ENCODE measurements at places on chromosomes 5 and 9. TPM values are rescaled to one million over a fixed set of nuclear protein-coding genes. Genes with fewer than 3 reads are reported as not detected.
A peak's percentile ranks its signal among the peaks of the same experiment; 100 is the strongest.

DNA sequence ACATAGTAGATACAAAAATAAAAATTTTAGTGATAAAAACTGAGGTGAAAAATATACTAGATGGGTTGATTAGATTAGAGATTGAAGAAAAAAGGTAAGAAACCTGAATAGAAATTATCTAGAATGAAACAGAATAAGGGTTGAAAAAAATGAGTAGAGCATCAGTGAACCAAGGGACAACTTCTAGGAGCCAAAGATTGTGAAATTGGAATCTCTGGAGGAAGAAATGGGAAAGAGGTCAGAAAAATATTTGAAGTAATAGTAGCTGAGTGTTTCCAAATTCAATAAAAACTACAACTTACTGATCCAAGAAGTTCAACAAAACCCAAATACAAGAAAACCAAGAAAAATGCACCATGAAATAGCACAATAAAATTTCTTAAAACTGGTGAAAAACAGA is 116.6 kb upstream of the STARD4 start:
- DNase-seq: no peak

GRXCR2 gene
- total RNA-seq: not detected

DNA sequence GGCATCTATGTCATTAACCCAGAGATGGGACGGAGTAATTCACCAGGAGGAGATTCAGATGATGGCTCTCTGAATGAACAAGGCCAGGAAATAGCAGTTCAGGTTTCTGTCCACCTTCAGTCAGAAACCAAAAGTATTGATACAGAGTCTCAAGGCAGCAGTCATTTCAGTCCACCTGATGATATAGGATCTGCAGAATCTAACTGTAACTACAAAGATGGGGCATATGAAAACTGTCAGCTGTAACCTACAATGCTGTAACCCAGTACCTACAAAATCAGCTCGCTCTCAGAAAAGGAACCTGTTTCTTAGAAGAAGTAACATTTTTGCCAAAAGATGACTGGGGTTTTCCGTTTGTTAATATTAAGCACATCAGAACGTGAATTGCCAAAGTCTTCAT is 14.7 kb downstream of the MFAP3 start:
- no peak for DNase-seq

DNA sequence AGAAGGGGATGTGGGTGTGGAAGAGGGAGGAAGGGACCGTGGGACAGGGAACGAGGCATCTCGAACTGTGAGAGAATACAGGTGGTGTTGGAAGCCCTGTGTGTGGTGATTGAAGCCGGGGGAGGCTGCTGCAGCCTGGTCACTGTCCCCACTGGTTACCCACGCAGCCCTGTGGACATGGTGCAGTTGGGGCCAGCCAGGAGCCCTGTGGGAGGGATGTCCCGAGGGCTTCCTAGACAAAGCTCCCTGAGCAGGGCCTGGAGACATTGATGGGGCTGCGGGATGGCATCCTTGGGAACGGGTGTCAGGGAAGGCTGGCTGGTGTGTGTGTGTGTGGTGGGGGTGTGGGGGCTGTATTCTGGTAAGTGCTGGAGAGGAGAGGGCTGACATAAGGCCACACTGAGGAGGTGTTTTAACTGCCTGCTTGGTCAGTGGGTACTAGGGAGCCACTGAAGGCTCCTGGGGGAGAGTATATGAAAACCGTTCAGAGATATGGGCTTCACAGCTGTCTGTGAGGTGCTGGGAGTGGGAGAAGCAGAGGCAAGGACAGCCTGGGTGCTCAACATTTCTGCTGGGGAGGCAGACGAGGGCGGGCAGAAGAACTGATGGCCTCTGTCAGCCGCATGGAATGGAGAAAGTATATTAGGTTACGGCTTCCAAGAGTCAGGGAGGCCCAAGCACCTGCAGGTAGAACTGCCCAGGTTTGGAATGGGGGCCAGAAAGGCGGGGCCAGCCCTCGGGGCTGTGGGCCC is 20.0 kb downstream of the WNK2 start:
- no peak for DNase-seq

DNA sequence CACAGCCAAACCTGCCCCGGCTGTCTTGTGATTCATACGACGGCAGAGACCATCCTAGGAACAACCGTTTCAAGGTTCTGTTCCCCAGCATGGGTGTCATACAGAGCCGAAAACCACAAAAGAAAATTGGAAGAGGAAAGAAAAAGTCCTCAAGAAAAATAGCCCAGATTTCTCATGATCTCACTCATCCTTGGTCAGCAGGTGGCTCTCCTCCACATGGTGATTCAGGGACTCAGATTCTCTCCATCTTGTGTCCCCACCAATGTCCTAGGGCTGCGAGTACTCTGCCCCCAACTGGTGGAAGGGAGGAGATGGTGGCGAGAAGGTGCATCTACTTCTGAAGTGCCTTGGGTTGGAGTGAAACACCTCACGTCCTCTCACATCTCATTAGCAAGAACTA is 25.6 kb downstream of the PDZD2 start:
- peak; percentile 27 for DNase-seq

DNA sequence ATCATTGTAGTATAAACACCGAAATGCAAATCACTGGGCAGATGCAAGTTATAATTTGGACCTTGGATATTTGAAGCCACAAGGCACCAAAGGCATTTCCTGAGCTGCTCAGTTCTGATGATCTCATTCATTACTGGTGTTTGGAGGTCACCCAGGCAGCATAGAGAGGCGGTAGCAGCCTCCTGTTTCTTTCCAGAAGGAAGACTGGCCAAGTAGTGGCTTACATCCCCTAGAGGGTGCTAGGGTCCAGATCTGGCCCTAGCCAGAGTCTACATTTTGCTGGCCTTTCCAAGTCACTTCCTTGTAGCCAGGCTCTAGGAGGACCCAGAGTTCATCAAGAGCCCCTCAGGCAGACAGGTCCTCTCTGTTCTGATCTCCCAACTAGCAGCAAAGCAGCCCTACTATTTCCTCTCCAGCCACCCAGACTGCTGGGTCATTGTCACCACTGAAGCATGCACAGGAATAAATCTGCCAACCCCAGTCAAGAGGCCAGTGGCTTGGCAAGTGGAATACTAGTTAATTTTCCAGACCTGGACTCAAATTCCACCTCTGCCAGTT is 33.4 kb upstream of the TTC1 start:
- peak; percentile 98 for DNase-seq

GRCh38 chr5:58505502-58505901 is 14.3 kb downstream of the GAPT start:
- no peak for DNase-seq

PFN3 gene
- not detected for total RNA-seq

- no peak for DNase-seq
Measured at GRCh38 chr5:160437271-160437670, 15.6 kb downstream of the PTTG1 start.

- no peak for DNase-seq
Measured at GRCh38 chr5:84016085-84016484, 295.4 kb upstream of the HAPLN1 start.

PCDHGA6 gene
- total RNA-seq: 1.9 TPM

DNA sequence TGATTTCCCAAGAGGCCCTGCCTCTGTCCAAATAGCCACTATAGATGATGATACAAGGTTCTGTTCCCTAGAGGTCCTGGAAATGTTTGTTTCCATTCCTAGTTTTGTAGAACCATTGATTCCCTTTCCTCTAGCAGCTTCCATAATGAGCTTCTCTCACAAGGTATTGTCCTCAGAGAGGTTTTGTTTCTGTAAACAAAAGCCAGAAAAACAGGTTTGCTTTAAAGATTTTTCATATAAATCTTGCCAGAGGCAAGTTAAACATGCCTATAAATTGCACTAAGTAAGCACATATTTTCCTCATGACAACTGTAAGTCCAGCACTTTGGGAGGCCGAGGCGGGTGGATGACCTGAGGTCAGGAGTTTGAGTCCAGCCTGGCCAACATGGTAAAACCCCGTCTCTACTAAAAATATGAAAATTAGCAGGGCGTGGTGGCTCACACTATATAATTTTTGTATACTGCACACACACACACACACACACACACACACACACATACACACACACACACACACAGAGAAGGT is 1787.7 kb downstream of the EFNA5 start:
- no peak for DNase-seq

- no peak for DNase-seq
Measured at GRCh38 chr5:143128412-143129071, 274.9 kb downstream of the NR3C1 start.

GRCh38 chr9:99103901-99104458 is 933 bp upstream of the TGFBR1 start:
- DNase-seq: no peak

DNA sequence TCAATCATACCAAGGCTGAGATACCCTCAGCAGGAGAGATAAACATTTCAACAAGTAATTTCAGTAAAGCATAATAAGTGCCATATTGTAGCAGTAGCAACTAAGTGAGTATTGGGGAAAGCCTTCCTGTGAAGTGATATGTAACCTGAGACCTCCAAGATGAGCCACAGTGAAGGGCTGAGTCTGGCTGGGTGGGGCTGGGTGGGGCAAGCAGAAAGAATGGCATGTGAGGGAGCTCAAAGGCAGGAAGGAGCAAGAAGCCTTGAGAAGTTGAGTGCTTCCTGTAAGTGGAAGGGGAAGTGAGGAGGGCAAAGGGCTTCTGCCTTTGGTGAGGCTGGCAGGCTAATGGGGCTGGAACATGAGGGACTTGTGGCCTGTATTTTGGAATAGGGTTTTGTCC is 19.7 kb upstream of the ASTN2 start:
- no peak for DNase-seq

GRCh38 chr9:8917956-8918739 is 1118.6 kb upstream of the DMAC1 start:
- DNase-seq: no peak

GRCh38 chr5:2797160-2797559 is 45.7 kb upstream of the IRX2 start:
- DNase-seq: no peak

GRCh38 chr9:128099932-128100491 is 27.5 kb downstream of the PTGES2 start:
- DNase-seq: peak; percentile 74

- DNase-seq: no peak
Measured at GRCh38 chr9:22169243-22169642, 160.1 kb upstream of the CDKN2B start.

GRCh38 chr9:4079906-4080305 is 220.0 kb downstream of the GLIS3 start:
- DNase-seq: no peak

GRCh38 chr9:5326893-5327548 is 12.7 kb downstream of the RLN1 start:
- no peak for DNase-seq

F2RL2 gene
- total RNA-seq: 0.59 TPM

CCNH gene
- total RNA-seq: 160 TPM

GRCh38 chr9:137812356-137813023 is 65.1 kb upstream of the CACNA1B start:
- DNase-seq: no peak

GFI1B gene
- total RNA-seq: 0.19 TPM

DNA sequence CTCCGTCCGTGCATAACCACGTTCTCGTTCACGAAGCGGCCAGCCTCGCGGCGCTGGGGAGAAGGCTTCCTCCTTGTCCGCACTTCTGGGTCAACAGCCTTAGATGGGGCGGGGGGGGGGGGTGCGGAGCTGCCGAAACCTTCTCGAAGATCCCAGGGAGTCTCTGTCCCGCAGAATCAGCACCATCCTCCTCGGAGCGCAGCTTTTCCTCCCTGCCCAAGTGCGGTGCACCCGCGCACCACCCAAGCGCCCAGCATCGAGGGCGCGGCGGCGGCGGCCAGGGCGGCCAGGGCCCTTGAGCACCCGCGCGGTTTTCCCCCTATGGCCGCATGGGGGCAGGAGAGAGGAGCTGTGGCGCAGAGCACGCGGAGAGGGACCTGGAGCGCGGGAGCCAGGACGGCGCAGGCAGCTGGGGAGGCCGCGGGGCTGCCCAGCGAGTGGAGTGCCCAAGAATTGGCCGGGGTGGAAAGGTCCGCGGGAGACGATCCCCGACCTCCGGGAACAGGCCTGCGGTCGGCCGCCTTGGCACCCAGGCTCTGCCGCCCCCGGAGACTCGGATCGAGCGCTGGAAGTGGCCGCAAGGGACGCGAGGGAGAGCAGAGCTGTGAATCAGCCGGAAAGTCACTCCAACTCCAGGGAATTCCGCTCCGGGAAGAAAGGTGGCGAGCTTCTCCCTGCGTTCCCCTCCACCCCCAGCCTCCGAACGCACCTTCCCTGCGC is 43.1 kb downstream of the TMEM174 start:
- peak; percentile 83 for DNase-seq

DNA sequence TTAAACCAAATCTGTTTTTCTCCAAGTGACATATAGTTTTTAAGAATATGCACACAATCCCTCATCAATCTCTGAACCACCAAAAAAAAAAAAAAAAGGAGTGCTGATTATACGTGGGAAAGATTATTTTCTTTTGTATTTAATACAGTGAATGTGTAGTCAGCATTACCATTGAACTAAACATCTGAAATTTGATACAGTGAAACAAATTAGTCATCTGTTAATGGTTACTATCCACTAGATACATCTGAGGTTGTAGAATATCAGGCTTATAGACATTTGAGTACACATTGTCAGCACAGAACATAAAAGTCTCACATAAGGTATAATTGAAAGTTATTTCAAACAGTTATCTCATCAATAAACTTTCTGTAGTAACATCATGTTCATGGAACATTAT is 87.0 kb downstream of the SLF1 start:
- no peak for DNase-seq

ZNF367 gene
- 33.7 TPM for total RNA-seq
